ENCODE measurements at places on chromosomes 7 and 10. TPM values are rescaled to one million over a fixed set of nuclear protein-coding genes. Genes with fewer than 3 reads are reported as not detected.

The IL2RA gene
- total RNA-seq = not detected

The CPED1 gene
- not detected for total RNA-seq

The AMPH gene
- not detected for total RNA-seq

The STARD3NL gene
- total RNA-seq = 48.0 TPM

The EPO gene
- not detected for total RNA-seq

The SPDYE11 gene
- total RNA-seq = not detected

The ABCB1 gene
- 0.22 TPM for total RNA-seq

The SPDYE8 gene
- total RNA-seq = not detected

The ACHE gene
- 2.8 TPM for total RNA-seq

The TRIM50 gene
- total RNA-seq = not detected

The PLEKHS1 gene
- 0.03 TPM for total RNA-seq

The PAPOLB gene
- total RNA-seq = not detected

The LAMB4 gene
- 0.19 TPM for total RNA-seq

The FAM25C gene
- total RNA-seq = not detected

The GSTO2 gene
- 1.5 TPM for total RNA-seq

The CDC14C gene
- 0.05 TPM for total RNA-seq

The TLX1 gene
- not detected for total RNA-seq

The PNLIPRP1 gene
- total RNA-seq = not detected

The HMX3 gene
- not detected for total RNA-seq

The MBL2 gene
- total RNA-seq = not detected

The A1CF gene
- total RNA-seq = not detected

The GATA3 gene
- 3.9 TPM for total RNA-seq

The SPDYE1 gene
- not detected for total RNA-seq

The NXPH1 gene
- total RNA-seq = not detected

The HABP2 gene
- 0.07 TPM for total RNA-seq

The UNC5B gene
- total RNA-seq = 1.8 TPM

The PNLIPRP2 gene
- total RNA-seq = not detected

The MAGI2 gene
- total RNA-seq = 0.40 TPM

The CYP3A4 gene
- total RNA-seq = not detected

The ADAM12 gene
- total RNA-seq = 4.3 TPM

The FASTK gene
- 53.2 TPM for total RNA-seq

The ZNF503 gene
- 11.0 TPM for total RNA-seq

The SPDYE9 gene
- total RNA-seq = not detected

The MYH16 gene
- total RNA-seq = 0.32 TPM

The PRRT4 gene
- total RNA-seq = 0.50 TPM

The ERCC6 gene
- 5.6 TPM for total RNA-seq

The SAP25 gene
- total RNA-seq = 0.39 TPM

The CPA2 gene
- not detected for total RNA-seq

The HOXA5 gene
- 3.7 TPM for total RNA-seq

The BTBD16 gene
- total RNA-seq = 1.7 TPM

The SLC26A3 gene
- total RNA-seq = not detected

The PKD2L1 gene
- 0.09 TPM for total RNA-seq

The LRRC61 gene
- 0.20 TPM for total RNA-seq

The SEC31B gene
- 1.3 TPM for total RNA-seq

The NCF1 gene
- total RNA-seq = 0.29 TPM

The DNAJC12 gene
- total RNA-seq = 71.2 TPM

The WDR86 gene
- 0.15 TPM for total RNA-seq

The DENND11 gene
- 7.2 TPM for total RNA-seq

The ENTPD1 gene
- total RNA-seq = not detected

The IL6 gene
- 1.0 TPM for total RNA-seq

The SAMD9L gene
- 0.89 TPM for total RNA-seq

The AKR1C2 gene
- 3,918 TPM for total RNA-seq

The PRPS1L1 gene
- total RNA-seq = not detected
